ENCODE measurements at places on chromosomes 7 and 10. TPM values are rescaled to one million over a fixed set of nuclear protein-coding genes. Genes with fewer than 3 reads are reported as not detected.

SDK1 gene
- polyA plus RNA-seq: 2.1 TPM

TMEM139 gene
- polyA plus RNA-seq: 2.6 TPM

OR6V1 gene
- polyA plus RNA-seq: not detected

ANKRD61 gene
- 0.13 TPM for polyA plus RNA-seq

PIP gene
- not detected for polyA plus RNA-seq

VWDE gene
- polyA plus RNA-seq: not detected

PON1 gene
- polyA plus RNA-seq: 0.07 TPM

RASA4B gene
- polyA plus RNA-seq: 6.9 TPM

MACC1 gene
- under 0.01 TPM for polyA plus RNA-seq

EPHB6 gene
- polyA plus RNA-seq: 14.9 TPM

SUFU gene
- 4.9 TPM for polyA plus RNA-seq

SPDYE11 gene
- polyA plus RNA-seq: not detected

CPVL gene
- 82.3 TPM for polyA plus RNA-seq

SLC35G1 gene
- polyA plus RNA-seq: 1.5 TPM

GRCh38 chr7:157482517-157483087 lies 145.8 kb downstream of the DNAJB6 start:
- no peak for DNase-seq

- DNase-seq: no peak
Measured at GRCh38 chr10:125485665-125486064, 197.3 kb downstream of the TEX36 start.

DNA sequence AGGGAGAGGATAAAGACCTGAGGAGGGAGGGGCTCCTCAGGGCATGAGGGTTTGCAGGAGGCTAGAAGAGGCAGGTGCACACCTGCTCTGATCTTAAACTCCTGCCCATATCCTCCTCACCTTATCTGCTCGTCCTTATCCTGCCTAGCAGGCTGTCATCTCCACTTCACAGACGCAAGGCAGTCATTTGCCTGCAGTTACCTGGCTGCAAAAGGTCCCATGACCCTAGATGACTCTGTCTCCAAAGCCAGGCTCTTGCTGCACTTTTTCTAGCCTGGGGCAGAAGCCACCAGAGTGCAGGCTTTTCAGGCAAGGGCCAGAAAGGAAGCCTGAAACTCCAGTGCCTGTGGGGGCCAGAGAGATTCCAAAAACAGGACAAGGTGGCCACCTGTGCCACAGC lies 1.7 kb upstream of the ZNF853 start:
- DNase-seq: no peak

GRCh38 chr7:2573761-2574160 lies 15.0 kb downstream of the IQCE start:
- no peak for DNase-seq

DNA sequence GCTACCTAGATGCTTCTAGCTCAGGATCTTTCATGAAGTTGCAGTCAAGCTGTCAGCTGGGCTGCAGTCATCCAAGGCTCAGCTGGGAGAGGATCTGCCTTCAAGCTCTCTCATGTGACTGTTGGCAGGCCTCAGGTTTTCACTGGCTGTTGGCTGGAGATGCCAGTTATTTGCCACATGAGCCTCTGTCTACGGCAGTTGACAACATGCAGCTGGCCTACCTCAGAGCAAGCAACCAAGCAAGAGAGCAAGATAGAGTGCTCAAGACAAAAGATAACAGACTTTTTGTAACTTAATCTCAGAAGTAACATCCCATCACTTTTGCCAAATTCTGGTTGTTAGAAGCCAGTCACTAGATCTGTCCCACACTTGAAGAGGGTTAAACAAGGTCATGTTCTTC lies 125.8 kb downstream of the TPST1 start:
- peak; percentile 39 for DNase-seq

- DNase-seq: no peak
Measured at GRCh38 chr10:25455980-25456567, 281.3 kb downstream of the GPR158 start.

DNA sequence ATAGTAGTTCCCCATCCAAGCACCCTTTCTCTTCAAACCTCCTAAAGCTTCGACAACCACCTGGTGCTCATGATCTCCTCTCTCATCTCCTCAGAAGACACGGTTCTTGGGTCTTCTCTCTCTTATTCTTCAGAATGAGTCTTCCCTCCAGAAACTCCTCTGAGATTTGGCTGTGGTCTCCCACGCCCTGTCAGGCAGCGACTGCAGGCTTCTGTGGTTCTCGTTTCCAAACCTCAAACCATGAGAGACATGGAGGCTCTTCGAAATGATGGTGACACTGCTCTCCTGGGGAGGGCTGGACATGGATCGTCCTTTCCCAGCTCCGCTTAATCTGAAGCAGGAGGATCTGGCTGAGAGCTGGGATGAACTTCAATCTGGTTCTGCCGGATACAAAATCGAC lies 78.6 kb upstream of the PITRM1 start:
- DNase-seq: no peak

DNA sequence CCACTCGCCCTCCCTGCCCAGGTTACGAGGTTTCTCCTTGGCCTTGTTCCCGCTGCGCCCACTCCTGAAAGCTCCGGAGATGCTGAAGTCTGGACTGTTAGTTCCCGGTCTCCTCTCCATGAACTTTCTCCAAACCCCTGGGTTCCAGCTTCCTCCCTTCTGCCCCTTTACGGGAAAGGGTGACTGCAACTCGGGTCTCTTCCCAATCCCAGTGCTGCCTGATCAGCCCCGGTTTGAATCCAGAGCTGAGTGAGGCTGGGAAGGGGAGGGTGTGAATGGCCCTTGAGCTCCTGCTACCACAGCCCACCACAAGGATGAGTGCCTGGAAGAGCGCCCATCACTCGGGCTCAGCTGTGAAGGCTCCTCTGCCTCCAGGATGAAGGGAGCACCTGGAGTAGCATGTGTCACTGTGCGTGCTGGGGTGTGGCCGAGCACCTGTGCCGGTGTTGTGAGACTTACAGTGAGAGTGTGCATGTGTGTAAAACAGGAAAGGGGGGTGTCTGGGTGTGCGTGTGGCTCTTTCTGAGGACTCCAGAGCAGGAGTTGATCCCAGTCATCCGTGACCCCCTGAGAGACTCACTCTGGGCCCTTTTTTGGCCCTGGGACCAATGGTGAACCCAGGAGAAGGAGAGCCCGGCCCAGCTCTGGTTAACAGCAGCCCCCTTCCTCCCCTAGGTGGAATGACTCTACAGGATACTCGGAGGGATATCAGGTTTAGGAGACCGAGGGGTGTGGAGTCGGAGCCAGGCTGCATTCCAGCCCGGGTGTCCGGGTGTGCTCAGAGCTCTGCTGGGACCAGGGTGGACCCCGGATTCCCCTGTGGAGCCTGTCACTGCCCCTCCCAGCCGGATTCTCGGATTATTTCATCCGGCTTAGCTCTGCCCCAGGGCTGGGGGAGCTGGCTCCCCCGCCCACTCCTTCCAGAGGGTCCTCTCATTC lies 1.1 kb upstream of the ZNF467 start:
- no peak for DNase-seq

DNA sequence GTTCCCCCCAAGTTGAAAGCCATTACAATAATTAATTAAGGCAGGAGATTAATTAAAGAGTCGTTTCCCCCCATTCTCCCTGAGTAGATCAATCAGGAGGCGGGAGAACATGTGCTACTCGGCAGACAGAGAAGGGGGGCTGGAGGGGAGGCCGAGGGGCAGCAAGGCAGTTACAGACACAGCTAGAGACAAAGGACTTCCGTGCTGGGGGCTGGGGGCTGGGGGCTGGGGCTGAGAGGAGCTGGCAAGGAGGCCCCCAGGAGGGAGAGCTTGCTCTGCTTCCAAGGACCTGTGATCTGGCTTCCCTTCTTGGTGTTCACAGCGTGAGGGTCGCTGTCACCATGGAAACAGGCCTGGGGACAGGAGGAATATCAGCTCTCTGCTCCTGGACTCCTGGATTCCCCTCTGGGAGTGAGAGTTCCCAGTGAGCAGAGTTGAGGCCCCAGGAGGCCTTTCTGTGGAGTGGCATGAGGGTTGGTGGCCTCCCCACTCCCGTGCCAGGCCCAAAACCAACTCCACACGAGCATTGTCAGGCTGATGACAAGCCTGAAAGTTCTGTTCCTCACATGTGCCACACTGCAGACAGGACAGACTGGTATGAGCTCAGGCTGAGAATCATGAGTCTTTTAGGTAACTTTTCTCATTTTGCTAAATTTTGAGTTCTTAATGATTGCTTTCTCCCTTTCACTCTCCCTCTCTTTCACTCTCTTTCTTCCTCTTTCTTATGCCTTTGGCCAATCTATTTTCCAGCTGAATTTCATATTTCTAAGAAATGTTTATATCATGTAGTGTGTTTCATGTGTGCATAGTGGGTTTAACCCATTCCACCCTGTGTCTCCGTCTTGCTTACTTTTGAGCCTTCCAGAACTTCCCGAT lies 16.4 kb downstream of the FAM241B start:
- DNase-seq: no peak

GRCh38 chr10:11906714-11907113 lies 83.6 kb downstream of the PROSER2 start:
- no peak for DNase-seq

- no peak for DNase-seq
Measured at GRCh38 chr7:120452665-120453064, 179.7 kb downstream of the KCND2 start.

DNA sequence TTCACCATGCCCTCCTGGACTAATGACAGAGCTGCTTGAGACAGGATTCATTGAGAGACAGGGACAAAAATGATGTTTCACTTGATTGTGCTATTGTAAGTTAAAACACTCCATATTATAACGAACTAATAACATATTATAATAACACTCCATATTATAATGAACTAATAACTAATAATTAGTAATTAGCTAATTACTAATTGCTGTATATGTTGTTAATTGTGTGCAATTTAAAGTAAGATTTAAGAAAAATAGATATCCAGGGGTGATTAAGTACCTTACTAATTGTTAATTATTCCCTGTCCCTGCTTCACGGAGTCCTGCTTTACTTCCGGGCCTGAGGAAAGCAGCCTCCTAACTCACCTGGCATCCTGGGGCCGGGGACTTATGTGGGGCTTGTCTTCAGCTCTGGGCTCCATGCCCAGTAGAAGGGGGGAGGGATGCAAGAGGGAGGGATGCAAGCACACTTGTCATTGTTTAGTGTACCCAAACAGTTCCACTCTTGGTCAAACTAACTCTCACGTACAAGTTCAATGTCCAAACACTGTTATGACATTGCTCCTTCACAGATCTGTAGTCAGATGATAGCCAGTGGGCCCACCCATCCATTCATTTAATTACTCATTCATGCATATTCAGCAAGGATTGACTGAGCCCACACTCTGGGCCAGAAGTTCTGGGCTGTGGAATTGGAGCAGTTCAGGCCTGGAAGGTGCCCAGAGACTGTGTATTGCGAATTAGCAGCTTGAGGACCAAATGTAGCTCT lies 53.8 kb downstream of the COL13A1 start:
- no peak for DNase-seq

DNA sequence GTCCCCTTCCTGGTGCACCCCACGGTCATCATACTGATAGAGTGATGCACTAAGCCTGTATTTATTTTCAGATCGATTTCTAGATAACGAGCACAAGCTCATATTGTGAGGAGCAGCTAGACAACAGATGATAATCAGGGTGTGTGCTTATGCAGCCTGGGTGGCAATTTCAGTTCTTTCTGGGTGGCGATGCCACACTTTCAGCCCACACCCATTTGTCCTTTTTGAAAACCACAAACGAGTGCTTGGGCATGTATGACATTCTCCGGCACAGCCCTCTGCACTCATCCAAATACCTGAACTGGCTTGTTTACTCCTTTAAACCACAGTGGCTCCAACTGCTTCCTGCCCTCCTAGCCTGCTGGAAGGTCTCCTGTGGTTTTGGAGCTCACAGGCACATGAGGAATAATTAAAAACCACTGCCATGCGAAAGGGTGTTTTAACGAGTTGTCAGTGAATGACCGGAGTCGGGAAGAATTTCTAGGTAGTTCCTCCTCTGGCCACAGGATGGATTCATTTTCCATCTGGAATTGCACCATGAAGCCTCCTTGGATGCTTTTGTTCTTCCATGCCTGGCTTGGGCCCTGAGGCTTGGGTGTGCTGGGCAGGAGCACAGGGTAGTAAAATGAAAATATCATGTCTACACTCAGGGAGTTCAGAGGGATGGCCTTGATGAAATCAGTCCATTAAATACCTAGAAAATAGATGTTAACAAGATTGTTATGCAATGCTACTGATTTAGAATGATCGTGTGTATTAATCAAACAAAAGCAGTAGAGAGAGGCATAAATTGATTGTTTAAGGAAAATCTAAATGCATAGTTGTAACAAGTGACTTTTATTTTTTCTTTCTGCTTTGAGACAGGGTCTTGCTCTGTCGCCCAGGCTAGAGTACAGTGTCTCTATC lies 52.4 kb upstream of the ITGB1 start:
- DNase-seq: no peak

DNA sequence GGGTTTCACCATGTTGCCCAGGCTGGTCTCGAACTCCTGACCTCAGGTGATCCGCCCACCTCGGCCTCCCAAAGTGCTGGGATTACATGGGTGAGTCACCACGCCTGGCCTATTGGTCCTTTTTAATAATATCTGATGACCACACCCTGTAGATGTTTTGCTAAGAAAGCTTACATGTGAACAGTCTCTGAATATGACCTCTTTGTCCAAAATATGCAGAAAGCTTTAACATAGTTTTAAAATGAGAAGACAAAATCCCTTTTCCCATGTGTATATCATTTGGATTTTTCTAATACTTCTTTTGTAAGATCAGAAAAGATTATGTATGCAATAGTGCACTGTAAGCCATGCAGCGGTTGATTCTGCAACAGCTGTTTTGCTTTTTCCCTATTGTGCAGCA lies 38.5 kb downstream of the MCU start:
- no peak for DNase-seq

- no peak for DNase-seq
Measured at GRCh38 chr10:14665865-14666857, 108.5 kb downstream of the FAM107B start.

- DNase-seq: no peak
Measured at GRCh38 chr10:86220626-86221025, 146.0 kb downstream of the GRID1 start.

- DNase-seq: peak; percentile 34
Measured at GRCh38 chr10:114301951-114302710, 63.1 kb downstream of the VWA2 start.

All from heart right ventricle (tissue), 16 donors.